ENCODE measurements at places on chromosomes 3 and 15.

DNA sequence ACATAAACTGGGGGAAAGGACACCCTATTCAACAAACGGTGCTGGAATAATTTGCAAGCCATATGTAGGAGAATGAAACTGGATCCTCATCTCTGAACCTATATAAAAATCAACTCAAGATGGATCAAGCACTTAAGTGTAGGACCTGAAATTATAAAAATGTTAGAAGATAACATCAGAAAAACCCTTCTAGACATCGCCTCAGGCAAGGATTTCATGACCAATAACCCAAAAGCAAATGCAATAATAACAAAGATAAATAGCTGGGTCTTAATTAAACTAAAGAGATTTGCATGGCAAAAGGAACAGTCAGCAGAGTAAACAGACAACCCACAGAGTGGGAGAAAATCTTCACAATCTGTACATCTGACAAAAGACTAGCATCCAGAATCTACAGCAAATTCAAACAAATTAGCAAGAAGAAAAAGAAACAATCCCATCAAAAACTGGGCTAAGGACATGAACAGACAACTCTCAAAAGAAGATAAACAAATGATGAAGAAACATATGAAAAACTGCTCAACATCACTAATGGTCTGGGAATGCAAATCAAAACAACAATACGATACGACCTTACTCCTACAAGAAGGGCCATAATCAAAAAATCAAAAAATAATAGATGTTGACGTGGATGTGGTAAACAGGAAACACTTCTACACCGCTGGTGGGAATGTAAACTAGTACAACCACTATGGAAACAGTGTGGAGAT lies 408.7 kb downstream of the CNTN6 start:
- no peak for DNase-seq

- no peak for DNase-seq
Measured at GRCh38 chr3:133278260-133279043, 121.4 kb upstream of the BFSP2 start.

DNA sequence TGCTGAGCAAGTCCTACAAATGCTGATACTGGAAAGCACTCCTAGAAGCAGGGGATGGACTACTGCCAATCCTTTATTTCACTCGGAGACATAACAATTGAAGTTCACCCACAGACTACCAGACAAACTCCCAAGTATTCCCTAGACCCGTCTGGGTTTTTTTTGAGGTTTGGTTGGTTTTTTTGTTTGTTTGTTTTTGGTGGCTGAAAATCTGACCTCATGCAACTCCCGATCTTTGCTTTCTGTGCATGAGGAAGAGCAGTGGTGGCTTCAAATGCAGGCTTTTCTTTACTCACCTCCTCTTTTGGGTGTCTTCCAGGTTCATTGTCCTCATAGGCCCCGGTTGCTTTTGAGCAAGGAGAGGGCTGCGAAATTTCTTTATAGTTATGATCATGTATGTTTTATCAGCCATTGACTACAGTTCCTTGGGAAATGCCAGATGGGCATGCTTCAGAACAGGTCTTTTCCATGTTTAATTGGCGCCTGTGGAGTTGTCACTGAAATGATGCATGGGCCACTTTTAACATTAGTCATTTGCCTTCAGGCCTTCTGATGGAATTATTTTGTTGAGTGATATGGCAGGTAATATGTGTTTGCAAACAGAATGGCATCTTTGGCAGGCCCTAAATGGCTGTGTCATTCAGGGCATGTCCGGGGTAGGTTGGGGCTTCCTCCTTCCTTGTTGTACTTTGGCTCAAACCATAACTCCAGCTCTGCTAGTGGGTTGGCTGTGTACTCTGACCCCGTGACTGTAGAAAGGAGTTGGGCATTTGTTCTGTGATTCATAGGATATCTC lies 81.3 kb upstream of the ZBED2 start:
- no peak for DNase-seq

- no peak for DNase-seq
Measured at GRCh38 chr3:182490596-182491491, 302.5 kb upstream of the ATP11B start.

DNA sequence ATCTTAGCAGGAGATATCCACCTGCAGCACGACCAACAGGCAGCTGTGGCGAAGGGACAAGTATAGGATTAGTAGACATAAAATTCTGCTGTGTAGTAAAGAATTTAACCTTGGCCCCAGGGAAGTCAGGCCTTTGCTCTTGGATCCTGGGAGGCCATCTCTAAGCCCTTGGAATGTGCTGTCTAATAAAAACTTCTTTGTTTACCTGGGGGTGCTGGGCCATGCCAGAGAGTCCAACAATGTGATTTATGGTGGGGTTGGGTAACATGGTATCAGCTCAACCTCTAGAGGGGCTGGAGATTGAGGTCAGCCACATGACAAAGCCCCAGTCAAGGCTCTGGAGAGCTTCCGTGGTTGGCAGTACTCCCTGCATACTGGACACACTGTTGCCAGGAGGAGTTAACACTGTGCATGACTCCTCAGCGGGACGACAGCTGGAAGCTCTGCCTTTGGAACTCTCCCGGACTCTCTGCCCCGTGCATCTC lies 52.4 kb downstream of the HEG1 start:
- DNase-seq = peak; percentile 61

Data from right atrium auricular region (tissue), 2 donors.